ENCODE measurements at places on chromosomes 2 and 18. TPM values are rescaled to one million over a fixed set of nuclear protein-coding genes. Genes with fewer than 3 reads are reported as not detected.

- H3K4me1 ChIP-seq: no peaks in the 10 kb centered on the region
- DNase-seq: no peak
- no peak overlapping the region for H3K27ac ChIP-seq
- no peaks in the 10 kb centered on the region for H3K36me3 ChIP-seq
- H3K27me3 ChIP-seq: no peaks in the 10 kb centered on the region
Measured at GRCh38 chr2:27988306-27988705, 97.8 kb downstream of the BABAM2 start.

DNA sequence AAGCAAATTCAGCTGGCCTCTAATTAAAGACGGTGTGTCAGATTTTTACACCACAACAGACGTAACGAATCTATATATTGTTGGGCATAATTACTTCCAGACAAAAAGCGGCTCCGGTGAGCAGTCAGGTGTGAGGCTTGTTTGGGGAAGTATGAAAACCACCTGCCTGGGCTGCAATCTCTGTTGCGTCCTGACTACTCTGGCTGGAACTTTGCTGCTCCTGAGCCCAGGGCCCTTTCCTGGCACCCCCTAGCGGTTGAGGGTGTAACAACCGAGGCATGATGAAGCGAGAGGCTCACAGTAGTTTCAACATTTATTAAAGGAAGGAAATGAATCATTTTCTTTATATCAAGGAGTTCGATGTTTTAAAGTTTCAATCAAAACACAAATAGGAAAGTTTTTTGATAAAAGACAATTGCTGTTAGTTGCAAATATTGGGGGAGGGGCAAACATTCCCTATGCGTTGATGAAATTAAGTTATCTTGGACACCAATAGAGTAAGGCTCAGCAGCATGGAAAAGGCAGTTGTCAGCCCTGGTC, 10.6 kb upstream of the ITGB6 start:
- H3K36me3 ChIP-seq: no peaks in the 10 kb centered on the region
- peaks cover 3% of the 10 kb centered on the region for H3K4me1 ChIP-seq
- DNase-seq: peak; percentile 71
- no peak overlapping the region for H3K4me3 ChIP-seq
- no peaks in the 10 kb centered on the region for H3K27me3 ChIP-seq
- H3K27ac ChIP-seq: no peak overlapping the region

The GAD1 gene
- total RNA-seq: 0.19 TPM

The SP5 gene
- 0.05 TPM for total RNA-seq

DNA sequence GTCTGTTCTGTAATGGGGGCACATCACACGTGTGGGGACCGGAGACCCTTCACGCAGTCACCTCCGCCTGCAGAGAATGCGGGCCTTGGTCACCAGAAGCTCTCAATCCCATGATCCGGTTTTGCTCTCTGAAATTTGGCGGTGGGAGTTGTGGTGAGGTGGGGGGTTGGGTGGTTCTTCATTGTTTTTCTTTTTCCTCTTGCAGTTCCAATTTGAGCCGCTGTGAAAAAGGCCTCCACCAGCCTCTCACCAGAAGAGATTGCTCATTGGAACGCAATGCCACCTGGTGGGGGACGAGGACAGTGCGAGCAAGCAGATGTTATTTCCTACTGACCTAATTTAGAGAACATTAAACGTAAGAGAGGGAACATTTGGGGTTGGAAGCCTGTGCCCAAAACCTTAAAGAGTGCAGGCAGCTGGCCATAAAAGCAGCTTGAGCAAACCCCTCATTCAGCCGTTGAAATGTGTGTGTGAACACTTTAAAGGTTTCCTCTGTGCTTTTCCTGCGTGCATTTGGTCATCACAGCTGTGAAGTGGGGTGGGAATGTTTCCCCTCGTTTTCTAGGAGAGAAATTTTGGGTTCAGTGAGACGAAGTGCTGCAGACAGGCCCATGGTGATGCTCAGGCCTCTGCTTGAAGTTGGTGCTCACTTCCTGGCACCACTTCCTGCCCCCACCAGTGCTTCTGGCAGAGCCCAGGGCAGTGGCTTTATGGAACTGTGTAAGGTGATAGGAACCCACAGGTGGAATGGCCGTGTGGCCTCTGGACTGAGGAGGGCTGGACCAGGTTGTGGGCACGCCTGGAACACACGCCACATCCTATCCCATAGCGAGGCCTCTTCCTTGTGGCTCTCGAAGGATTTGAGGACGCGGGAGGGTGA, 61.7 kb downstream of the ZCCHC2 start:
- H3K4me1 ChIP-seq: peaks cover 8% of the 10 kb centered on the region
- no peak overlapping the region for H3K4me3 ChIP-seq
- peaks cover 6% of the 10 kb centered on the region for H3K36me3 ChIP-seq
- no peak overlapping the region for H3K27ac ChIP-seq
- DNase-seq: peak; percentile 84

DNA sequence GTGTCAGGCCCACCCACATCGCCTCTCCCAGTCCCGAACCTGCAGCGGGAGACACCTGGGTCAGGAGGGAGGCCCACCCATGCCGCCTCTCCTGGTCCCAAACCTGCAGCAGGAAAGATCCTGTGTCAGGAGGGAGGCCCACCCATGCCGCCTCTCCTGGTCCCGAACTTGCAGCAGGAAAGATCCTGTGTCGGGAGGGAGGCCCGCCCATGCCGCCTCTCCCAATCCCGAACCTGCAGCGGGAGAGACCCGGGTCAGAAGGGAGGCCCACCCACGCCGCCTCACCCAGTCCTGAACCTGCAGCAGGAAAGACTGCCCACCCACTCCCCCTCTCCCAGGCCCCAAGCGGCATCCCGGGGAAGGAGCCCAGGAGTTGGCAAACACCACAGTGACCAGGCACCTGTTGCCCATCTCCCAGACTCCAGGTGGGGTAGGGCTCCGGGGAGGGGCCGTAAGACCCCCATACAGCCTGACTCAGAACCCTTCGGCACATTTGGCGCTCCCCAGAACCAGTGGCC, 7.8 kb downstream of the SLC66A2 start:
- H3K4me3 ChIP-seq: no peak overlapping the region
- peaks cover 9% of the 10 kb centered on the region for H3K36me3 ChIP-seq
- peak; percentile 33 for DNase-seq

- no peaks in the 10 kb centered on the region for H3K36me3 ChIP-seq
- no peaks in the 10 kb centered on the region for H3K27me3 ChIP-seq
- no peak for DNase-seq
Measured at GRCh38 chr2:221124532-221125240, 447.4 kb downstream of the EPHA4 start.

- no peak overlapping the region for H3K27ac ChIP-seq
- H3K4me1 ChIP-seq: no peaks in the 10 kb centered on the region
- no peak overlapping the region for H3K4me3 ChIP-seq
- H3K36me3 ChIP-seq: no peaks in the 10 kb centered on the region
- no peaks in the 10 kb centered on the region for H3K27me3 ChIP-seq
Measured at GRCh38 chr2:81858998-81859397, 1554.4 kb upstream of the LRRTM1 start.
